ENCODE measurements at places on chromosomes 1 and 21. TPM values are rescaled to one million over a fixed set of nuclear protein-coding genes. Genes with fewer than 3 reads are reported as not detected.

- DNase-seq = no peak
Measured at GRCh38 chr1:205301205-205301821, 20.2 kb downstream of the NUAK2 start.

GRCh38 chr1:59138402-59138801 is 158.5 kb upstream of the FGGY start:
- no peak for DNase-seq

The NUDT4B gene
- total RNA-seq = not detected

The CFHR4 gene
- total RNA-seq = not detected
